ENCODE measurements at places on chromosomes 16 and 17. TPM values are rescaled to one million over a fixed set of nuclear protein-coding genes. Genes with fewer than 3 reads are reported as not detected.

The SLC38A8 gene
- not detected for total RNA-seq

DNA sequence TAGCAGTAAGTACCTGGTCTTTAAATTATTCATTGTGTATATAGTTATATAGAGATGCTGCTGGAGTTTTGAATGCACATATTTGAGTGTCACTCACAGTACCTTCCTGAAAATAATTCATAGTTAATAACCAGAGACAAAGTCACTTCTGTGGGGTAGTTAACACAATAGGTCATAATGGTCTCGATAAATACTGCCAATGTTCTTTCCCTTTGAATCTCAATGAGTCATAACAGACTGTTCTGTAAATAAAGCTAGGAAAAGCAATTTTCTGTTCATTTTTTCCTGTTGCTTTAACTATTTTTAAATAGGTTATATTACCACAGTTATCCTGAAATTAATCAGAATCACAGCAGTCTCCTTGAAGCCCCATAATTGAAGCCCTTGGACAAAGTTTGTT, 87.2 kb downstream of the MAP2K4 start:
- peak; percentile 71 for DNase-seq

- DNase-seq, result no peak
Measured at GRCh38 chr16:23428351-23428750, 24.6 kb downstream of the COG7 start.

DNA sequence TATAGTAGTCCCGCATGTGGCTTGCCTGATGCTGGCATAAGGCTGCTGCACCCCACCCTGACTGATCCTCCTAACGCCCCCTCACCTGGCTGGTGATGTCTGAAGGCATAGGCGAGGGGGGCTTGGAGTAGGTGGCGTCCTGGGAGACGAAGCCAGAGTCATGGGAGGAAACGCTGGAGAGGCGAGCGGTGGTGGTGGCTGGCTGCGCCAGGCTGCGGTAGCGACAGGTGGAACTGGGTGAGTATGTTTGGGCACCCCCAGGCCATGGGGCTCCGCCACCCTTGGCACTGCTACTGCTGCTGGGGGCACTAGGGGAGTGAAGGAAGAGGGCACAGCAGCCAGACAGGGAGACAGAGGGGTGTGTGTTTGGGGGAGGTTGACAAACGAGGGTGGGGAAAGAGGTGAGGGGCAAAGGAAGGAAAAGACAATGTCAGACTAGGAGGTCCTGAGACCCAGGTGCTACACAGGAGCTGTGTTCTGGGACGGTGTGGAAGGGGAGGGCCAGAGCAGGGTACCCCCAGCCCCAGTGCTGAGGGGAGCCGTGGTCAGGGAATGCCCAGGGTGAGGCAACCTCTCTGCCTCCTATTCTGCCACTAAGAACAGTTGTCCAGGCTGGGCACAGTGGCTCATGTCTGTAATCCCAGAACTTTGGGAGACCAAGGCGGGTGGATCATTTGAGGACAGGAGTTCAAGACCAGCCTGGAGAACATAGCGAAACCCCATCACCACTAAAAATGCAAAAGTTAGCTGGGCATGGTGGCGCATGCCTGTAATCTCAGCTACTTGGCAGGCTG, 11.4 kb downstream of the MTSS2 start:
- no peak for DNase-seq

The WIPI1 gene
- 65.5 TPM for total RNA-seq

DNA sequence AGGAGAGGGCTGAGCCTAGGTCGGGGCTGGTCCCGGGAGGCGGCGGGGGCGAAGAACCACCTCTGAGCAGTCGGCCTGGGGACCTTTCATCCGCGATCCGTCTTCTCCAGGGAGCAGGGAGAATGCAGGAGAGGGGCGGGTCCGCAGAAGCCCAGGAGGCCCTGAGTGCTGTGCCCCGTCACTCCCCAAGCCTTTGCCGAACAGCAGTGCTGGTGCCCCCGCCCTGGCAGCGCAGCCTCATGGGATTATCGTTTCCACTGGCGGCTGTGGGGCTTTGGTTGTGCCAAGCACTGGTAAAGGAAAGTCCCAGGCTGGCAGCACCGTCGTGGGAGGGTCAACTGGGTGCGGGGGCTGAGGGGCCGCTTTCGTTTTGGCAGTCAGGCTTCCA, 631 bp downstream of the TBL3 start:
- no peak for DNase-seq

Data from dermis blood vessel endothelial cell (primary cell).